ENCODE measurements at places on chromosomes 1 and 21.

- DNase-seq: no peak
These were observed 54.1 kb upstream of the SLC45A1 start for GRCh38 chr1:8263791-8264190.

DNA sequence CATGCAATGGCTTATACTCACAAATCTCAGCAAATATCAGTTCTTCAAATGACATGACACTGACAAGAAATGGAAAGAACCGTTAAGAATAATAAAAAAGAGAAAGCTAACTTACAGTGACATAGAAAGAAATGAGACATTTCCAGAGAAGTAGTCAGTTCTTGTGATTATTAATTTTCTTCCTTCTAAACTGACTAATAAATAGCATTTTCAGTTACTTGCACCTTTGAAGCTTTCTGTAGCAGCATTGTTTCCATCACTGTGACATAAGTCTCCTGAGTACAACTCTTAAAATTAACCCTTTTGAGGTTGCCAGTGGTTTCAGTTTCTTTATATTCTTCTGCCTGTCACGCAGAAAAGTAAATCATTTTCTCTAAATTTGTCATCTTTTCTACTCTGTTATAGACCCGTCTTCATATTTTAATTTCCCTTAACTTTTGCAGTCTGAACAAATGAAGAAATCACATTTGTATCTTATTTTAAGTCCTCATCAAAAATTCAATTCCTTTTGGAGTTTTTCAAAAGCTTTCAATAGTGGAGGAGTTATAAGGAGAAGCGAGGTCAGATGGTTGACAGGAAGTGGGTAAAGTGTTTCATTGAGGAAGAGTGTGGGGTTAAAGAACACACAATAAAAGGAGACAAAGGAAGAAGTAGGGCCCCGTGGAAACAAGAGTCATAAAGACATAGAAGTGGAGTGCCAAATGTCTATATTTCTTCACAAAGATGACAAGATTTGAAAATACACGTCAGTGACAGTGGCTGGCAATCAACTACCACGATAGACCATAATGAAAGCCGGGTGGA, 57.9 kb upstream of the S1PR1 start:
- DNase-seq: no peak

GRCh38 chr1:181259026-181259745, 170.7 kb downstream of the IER5 start:
- no peak for DNase-seq

GRCh38 chr1:19799230-19800075, at the start of gene TMCO4:
TSS of gene TMCO4 (minus strand) at chr1:19799916. CDS start at chr1:19780758, 19,158 bp downstream.
- DNase-seq: no peak

GRCh38 chr1:21184276-21184675, 7.6 kb upstream of the EIF4G3 start:
- DNase-seq: no peak

DNA sequence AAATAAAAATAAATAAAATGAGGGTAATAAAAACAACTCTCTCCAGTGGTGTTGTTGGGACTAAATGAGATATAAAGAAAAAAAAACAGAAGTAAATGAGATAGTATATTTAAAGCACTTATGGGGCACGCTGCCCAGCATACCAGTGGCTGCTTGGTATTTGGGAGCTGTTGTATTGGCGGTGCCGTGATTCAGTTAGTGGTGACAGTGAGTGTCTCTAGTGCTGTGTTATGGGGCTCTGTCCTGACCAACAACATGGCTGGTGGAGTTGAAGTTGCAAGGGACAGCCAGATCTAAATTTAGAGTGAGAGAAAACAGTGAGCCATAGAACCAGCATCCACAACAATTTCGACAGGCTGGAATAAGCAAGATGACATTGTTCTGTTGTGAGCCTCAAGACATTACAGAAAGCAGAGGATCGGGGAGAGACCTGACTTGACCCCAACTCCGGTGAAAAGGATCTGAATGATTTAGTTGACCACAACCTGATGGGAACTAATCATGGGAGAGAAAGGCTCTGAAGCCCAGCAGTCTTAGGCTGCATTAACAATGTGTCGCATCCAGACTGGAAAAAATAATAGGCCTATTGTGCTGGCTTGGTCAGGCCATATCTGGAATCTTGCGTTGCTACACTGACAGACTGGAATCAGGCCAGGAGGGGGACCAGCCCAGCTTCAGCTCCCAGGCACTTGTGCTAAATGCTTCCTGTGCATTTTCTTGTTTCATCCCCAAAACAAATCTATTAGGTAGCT, 2.4 kb upstream of the MFSD2A start:
- DNase-seq: no peak

GRCh38 chr1:188904201-188904600, 1573.5 kb downstream of the BRINP3 start:
- DNase-seq: no peak

- no peak for DNase-seq
These were observed 14.9 kb downstream of the MAP3K7CL start for GRCh38 chr21:29145354-29145782.

DNA sequence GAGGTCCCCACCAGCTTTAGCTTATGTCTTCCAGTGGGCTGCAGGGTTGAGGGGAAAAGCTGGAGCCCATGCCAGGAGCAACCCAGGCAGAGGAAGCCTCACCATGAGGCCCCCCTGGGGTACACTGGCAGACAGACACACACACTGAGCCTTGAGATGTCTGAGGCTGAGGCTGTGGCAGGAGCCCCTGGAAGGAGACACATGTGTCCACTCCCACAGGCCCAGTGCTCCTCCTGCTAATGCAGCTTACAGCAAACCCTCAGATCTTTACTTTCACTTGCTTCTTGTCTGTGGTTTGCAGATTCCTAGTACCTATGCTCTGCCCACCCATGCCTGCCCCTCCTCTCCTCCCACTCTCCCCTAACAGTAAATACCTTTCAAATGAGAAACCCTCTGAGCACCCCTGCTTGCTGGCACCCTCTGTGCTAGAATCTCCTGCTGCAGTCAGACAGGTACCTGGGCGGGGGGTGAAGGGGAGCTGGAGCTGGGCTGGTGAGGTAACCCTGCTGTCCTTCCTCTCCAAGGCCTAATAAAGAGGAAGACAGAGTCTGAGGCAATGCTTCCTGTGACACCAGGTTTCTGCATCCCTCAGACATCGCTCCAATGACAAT, 63.4 kb upstream of the NEK2 start:
- no peak for DNase-seq

DNA sequence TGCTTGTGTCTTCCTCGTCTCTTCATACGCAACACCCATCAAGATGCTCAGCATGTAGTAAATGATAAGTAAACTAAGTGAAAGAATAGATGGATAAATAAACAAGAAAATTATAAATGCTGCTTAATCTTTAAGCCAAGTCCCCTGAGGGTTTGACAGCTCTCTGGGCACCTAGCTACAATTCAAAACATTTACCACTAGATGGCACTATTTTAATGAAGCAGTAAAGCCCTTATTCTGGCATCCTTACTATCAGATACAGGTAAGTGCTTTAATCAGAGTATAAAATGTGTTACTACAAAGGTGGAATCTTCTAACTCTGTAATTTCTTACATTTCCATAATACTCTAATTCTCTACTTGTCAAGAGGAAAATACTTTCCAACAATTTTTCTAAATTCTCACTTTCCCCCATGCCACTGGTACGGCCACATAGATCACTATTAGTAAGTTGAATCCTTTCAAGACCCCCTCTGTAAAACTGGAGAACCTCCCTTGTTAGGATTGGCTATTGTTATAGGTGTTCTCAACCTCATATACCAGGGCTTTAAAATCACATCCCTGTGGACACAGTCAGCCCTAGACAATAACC, 137.8 kb downstream of the BARHL2 start:
- no peak for DNase-seq

DNA sequence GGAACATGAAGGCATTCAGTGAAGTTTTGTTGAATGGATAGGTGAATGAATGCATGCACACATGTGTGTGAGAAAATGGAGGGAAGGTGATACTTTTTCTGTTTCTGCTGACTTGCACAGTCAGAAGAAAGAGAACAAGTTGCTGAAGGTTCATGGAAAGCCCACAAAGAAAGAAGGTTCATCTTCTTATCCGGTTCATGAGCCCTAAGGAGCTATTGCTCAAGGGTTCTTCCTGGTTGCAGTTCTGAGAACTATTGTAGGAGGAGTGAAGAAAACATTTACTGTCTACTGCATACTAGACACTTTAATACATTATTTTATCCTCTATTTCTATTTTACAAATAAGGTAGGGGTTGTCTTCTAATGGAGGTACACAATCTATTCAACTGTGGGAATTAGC, 13.4 kb upstream of the NIBAN1 start:
- DNase-seq: no peak

GRCh38 chr1:27821761-27822315, 8.7 kb upstream of the PPP1R8 start:
- DNase-seq: no peak

- DNase-seq: no peak
These were observed 66.2 kb downstream of the SGIP1 start for GRCh38 chr1:66599899-66600737.

DNA sequence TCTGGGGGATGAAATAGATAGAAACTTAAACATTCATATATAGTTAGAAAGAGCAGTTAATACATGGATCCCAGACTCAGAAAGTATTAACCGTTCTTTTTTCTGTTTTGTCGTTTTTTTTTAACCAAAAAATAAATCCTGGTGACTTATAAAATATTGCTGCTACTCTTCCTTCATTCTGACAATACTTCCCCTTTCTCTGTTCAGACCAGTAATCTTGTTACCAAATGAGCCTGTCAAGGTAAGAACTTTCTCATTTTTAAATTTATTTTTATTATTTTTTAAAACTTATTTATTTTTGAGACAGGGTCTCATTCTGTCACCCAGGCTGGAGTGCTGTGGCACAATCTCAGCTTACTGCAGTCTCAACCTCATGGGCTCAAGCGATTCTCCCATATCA, 13.7 kb downstream of the PTPN22 start:
- DNase-seq: no peak

DNA sequence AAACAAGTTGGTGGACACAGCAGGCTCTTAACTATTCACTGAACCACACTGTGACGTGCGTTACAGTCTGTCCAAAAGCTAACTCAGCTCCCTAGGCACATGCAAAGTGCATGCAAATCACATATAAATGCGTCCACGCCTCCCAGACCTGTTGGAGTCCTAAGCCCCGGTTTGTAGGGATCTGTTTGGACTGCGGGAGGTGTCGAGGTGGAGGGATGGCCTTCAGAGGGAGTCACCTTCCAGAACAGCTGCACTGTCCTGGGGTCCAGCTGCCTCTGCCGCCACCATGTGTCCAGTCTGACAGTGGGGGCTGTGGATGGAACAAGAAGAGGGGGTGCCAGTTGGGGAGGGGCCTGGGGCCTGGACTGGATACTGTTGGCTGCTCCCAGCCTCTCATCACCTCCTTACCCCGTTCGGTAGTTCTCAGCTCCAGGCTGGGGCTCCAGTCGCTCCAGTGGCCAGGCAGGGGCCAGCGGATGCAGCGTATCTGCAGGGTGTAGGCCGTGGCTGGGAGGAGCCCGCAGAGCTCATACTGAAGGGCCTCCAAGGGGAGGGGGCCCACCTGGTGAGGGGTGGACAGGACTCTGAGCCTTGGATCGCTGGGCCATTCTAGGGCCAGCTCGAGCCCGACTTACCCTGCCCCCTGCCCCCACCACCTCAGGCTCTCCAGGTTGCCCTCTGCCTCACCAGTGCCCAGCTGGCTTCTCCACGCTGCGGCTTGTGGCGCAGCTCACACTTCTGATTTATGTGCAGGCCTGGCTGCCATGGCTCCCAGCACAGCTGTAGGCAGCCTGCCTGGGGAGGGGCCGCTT, 7.9 kb upstream of the MRPS15 start:
- DNase-seq: no peak

GRCh38 chr1:206023695-206024094, at the start of gene CTSE:
TSS of gene CTSE (minus strand) at chr1:206023895. CDS start at chr1:206023791, 104 bp downstream.
- no peak for DNase-seq

DNA sequence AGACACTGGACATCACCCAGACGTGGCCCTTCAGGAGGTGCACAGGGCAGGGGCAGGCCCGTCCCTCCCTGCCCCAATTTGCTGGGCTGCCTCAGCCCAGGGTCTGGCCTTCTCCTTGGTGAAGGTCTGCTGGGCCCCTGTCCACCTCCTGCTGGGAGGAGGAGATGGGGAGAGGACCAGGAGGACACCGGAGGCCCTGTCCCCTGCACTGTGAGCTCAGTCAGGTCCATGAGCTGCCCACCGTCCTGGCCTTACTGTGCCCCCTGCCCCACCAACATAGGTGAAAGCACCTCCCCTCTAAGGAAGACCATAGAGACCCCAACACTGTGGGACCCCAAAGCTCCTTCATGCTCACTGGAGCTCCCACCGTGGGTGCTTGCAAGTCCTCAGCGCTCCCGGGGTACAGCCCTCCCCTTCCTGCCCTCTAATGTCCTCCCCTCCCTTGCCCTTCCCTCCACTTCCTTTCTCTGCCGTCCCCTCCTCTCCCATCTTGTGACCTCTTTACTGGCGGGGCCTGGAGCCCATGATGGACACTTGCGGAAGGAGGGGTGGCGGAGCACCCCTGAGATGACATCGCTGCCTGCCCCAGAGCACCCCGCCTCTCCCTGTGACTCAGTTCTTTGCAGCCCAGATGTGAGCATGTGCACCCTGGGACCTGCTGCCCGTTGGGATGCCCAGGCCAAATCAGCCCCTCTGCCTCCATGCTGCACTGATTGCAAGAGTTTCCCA, 4.6 kb downstream of the LRRC3 start:
- DNase-seq: peak; percentile 39

GRCh38 chr1:151849126-151849525, 4.4 kb downstream of the THEM5 start:
- DNase-seq: no peak

DNA sequence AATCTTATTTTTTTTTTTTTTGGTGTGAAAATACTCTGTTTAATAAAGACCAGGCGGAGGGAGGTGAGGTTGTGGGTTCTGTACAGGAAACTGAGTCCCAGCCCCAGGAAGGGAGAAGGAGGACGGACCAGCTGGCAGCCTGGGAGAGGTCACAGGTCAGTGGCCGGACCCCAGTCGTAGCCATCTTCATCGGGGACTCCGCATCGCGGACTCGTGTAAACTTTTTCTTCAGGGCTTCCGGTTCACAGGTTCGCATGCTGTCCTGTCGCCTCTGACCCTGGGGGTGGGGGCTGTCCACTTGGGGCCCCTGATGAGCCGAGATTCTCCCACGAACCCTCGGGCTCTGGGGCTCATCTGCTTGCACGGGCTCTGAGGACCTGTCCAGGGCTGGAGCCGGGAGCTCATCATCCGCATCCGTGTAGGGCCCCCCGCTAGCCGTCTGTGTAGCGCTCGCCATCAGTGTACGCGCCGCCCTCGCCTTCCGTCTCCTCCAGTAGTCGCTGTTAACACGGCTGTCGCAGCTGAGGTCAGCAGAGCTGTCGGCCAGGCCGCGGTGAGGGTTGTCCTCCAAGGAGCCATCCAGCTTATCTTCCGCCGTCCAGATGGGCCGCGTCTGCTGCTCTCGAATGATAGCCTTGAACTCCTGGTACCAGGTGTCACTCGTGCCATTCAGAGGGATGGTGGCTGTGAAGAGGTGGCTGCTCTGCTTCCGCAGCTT, 975.7 kb upstream of the PRMT6 start:
- no peak for DNase-seq
